Stimulated activated CD8-positive, alpha-beta memory T cell treated with anti-CD3 and anti-CD28 coated beads, Interleukin-4, amount 100 ng/mL, for 24 hours (primary cell): ENCODE measurements at places on chromosomes 12 and 14.

DNA sequence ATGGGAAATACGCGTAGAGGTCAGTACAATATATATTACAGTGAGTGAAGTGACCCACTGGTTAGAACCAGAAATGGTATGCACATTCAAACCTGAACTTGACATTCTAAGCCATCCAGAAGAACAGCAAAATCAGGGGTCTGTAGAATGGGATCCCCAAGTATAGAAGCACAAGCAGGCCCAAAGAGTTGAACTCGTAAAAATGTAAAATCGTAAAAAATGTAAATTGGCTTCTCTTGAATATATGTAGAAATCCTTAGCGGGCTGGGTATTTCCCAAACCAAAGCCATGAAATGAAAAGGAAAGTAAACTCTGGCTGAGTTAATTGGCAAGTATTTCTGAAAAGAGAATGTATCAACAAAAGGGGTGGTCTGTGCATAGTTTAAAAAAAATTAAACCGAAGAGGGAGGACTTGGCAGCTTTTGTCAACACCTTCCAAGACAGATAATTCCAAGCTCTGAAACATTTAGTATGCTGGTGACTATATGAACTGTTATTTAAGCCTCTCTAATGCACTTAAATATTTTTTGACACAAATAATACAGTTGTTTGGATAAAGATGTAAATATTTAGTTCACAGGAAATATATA, 1505.6 kb upstream of the FLRT2 start:
- DNase-seq: no peak

DNA sequence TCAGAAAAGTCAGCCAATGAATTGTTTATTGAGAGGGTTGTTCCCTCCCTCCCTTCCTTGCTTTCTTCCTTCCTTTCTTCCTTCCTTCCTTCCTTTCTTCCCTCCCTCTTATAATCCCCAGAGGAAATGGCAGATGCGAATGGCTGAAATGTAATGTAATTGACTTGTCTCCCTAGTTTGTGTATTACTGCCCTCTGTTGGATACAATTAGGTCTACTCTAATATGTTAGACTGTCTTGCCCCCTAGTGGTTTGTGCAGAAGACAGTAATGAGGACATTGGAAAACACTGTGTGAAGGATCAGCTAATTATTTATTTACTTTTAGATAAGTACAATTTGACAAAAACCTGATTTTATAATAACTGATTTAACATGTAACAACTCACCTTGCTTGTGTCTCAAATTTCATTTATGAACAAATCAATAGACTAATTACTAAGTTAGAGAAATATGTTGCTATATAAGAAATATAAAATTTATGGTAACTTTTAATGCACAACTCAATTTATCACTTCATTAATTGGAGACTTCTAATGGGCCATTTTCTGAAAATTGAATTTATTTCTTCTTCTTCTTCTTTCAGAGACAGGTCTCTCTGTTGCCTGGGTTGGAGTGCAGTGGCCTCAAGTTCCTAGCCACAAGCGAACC, 229.8 kb upstream of the LRIG3 start:
- no peak for DNase-seq

- DNase-seq: no peak
These were observed 754 bp downstream of the ATG14 start for GRCh38 chr14:55410876-55411275.

DNA sequence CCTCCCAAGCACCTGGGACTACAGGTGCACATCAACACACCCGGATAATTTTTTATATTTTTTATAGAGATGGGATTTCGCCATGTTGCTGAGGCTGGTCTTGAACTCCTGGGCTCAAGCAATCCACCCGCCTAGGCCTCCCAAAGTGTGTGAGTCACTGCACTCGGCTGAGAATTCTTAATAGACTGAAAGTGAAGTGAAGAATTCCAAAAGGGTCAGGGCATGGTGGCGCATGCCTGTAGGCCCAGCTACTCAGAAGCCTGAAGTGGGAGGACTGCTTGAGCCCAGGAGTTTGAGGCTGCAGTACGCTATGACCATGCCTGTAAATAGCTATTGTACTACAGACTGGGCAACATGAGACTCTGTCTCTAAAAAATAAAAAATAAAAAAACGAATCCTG, 43.7 kb downstream of the TCHP start:
- DNase-seq: no peak

GRCh38 chr12:125013816-125014442, 20.5 kb downstream of the BRI3BP start:
- no peak for DNase-seq

GRCh38 chr14:105629886-105630215, 103.5 kb downstream of the TMEM121 start:
- DNase-seq: no peak

DNA sequence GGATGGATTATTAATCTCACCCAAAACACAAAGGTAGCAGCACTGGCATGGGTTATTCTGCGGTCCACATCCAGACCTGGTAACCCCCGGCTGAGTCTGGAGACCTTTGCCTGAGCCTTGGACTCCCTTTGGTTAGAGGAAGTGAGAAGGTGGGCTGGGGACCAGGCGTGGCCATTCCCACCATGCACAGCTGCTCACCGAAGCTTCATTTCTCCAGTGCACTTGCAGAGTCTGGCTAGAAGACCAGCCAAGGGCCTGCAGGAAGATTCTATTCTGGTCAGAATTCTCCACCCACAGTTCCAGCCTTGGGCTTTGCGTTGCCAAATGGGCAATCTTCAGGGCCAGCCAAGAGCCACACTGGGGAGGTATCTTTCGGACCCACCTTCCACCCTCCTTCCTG, 73.0 kb downstream of the LGMN start:
- DNase-seq: no peak

- no peak for DNase-seq
These were observed 10.1 kb upstream of the FBXL14 start for GRCh38 chr12:1604464-1604863.

GRCh38 chr14:52829527-52830185, 38.2 kb upstream of the GNPNAT1 start:
- DNase-seq: no peak

DNA sequence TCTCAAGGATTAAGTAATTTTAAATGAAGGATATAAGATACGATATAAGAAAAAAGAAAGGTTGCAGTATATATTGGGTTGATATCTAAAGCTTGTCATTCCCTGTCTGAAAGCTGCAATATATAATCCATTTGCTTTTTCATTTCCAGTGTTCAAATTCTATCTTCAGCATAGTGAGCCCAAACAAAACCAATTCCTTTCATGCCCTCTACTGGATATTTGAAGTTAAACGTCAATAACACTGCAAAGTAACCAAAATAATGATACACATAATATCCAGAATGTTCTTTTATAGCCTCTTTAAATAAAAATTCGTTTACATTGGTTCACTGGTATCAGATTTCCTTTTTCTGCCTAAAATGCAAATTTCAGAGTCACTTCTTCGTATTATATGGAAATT, 64.5 kb upstream of the DAAM1 start:
- DNase-seq: no peak

GRCh38 chr14:26429205-26429604, 168.6 kb downstream of the NOVA1 start:
- no peak for DNase-seq

- no peak for DNase-seq
These were observed 147.1 kb upstream of the PLEKHA5 start for GRCh38 chr12:18982226-18982949.

DNA sequence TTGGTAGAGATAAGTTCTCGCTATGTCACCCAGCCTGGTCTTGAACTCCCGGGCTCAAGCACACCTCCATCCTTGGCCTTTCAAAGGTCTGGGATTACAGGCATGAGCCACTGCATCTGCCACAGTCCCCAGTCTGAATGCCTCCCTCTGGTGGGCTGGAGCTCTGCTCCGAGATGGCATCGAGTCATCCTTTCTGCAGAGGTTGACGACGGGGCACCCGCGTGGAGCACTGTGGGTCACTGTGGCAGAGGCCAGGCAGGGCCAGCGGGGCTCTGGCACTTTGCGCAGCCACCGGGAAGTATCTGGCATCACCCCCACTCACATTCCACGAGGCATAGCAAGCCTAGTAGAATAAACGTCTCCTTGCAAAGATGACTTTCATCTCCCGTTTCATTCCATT, 163.3 kb upstream of the DIO3 start:
- no peak for DNase-seq

DNA sequence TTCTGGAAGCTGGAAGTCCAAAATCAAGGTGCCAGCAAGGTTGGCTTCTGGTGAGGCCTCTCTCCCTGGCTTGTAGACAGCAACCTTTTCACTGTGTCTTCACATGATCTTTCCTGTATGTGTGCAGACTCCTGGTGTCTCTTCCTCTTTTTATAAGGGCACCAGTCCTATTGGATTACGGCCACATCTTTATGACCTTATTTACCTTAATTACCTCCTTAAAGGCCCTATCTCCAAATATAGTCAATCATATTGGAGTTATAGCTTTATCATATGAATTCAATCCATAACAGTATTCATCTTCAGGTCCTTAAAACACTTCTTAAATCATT, 21.2 kb upstream of the GARIN2 start:
- no peak for DNase-seq

- DNase-seq: no peak
These were observed 43.1 kb downstream of the ALDH1L2 start for GRCh38 chr12:105041186-105041585.

DNA sequence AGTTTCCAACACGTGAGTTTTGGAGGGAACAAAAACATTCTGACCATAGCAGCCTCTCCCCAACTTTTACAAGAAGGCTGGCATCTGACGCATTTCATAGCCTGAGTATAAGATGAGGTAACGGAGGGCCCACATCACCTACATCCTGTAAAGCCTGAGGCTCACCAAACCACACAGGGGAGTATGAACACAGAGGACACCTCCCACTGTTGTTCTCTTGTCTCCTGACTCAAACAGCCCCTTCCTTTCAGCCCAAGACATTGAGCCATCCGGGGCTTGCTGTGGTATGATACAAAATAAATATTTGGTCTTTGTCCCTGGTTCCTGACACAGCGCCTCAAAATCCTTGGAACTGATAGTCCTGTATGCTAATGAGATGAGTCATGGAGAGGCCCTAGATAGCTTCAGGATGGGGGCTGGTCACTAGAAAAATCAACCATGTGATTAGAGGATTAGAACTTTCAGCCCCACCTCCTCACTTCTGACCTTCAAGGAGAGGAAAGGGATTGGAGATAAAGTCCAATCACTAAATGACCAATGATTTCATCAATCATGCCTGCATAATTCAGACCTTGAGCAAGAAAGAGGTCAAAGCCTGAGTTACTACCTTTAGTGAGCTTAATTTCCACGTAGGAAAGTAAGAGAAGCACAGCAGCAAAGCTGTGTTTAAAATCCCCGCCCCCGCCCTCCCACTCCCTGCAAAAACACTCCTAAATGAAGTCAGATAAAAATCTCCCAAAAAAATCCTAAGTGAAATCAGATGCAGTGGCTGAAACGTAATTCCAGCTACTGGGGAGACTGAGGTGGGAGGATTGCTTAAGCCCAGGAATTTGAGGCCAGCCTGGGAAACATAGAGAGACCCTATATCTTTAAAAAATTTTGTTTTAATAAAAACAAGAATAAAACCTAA, 236.4 kb downstream of the PCNX1 start:
- peak; percentile 22 for DNase-seq

DNA sequence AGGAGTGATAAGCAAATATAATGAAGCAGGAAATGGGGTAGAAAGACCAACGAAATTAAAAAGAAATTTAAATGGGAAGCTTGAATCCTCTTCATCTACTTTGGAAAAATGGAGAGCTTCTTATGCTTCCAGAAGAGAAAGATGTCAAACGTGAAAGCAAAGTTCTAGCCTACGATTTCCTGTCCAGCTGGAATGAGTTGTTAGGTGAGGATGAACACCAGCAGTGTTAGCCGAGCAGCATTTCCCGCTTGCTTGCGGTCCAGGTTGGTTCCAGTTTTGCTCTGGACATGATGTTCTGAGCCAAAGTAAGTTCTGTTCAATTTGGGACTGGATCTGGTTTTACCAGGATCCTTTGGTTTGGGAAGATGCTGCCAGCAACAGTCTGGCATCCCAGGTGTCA, 78.9 kb downstream of the DACT1 start:
- DNase-seq: no peak

- no peak for DNase-seq
These were observed 3.0 kb downstream of the SELPLG start for GRCh38 chr12:108630481-108631207.

DNA sequence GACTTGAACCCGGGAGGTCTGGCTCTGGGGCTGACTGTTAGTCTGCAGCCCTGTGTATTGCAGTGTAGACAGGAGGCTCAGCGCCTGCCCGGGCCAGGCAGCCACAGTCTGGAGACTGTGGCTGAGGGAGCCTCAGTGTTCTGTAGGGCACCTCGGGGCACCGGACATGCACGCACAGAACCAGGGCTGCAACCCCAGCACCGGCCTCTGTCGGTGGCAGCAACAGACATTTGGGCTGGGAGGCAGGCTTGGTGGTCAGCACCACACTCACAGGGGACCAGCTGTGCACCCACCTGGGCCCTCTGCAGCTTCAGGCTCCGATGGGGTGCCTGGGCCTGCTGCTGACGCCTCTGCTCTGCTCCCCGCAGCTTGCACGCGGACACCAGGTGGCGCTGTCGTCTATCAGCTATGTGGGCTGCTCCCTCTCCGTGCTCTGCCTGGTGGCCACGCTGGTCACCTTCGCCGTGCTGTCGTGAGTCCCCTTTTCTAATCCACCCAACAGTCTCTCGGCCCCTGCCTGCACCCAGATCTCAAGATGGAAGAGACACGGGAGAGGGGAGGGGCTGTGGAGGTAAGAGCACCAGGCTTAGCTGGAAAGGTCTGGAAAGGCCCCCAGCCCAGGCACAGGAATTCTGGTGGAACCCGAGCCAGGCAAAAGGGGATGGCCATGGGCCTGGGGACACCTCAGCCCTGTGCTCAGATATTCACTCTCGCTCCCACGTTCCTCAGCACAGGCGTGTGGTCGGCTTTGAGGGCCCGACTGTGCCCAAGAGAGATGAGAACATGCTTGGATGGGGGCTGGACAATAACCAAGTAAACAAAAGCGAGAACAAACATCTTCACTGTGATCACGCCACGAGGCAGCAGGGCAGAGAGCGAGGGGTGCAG, 151.0 kb downstream of the ADGRD1 start:
- peak; percentile 76 for DNase-seq

- DNase-seq: no peak
These were observed 6.4 kb upstream of the ADSS1 start for GRCh38 chr14:104717646-104718045.

DNA sequence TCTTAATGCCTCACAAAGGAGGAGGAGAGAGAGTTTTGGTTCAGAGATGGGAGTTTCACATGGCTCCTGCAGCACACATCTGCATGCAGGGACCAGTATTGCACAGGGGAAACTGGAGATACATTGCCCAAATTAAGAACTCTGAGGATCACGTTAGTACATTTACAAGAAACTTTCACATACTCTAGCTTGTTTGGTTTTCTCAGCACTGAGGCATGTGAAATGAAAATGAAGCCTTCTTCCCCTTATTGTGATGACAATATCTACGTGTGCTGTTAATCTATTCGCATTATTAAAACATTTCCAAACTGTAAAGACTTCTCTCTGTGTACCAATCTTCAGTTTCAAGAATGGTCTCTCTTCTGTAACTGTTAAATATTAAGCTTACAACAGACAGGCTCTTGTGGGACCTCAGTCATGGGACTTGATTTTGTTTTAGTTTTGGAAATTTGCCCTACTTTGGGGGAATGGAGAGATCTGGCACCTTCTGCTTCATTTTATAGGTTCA, 124.7 kb downstream of the DAAM1 start:
- DNase-seq: no peak

- no peak for DNase-seq
These were observed 43.9 kb downstream of the BHLHE41 start for GRCh38 chr12:26080911-26081310.

- DNase-seq: peak; percentile 62
These were observed 12.2 kb downstream of the DEGS2 start for GRCh38 chr14:100147181-100147631.
